ENCODE measurements at places on chromosomes 3 and 15. TPM values are rescaled to one million over a fixed set of nuclear protein-coding genes. Genes with fewer than 3 reads are reported as not detected.
A peak's percentile ranks its signal among the peaks of the same experiment; 100 is the strongest.

GRCh38 chr3:8914491-8914890 lies 48.8 kb downstream of the RAD18 start:
- peaks cover under 1% of the 10 kb centered on the region for H3K36me3 ChIP-seq
- DNase-seq = no peak
- no peak overlapping the region for H3K27ac ChIP-seq
- H3K27me3 ChIP-seq = no peaks in the 10 kb centered on the region

Gene ERC2
- 0.35 TPM for total RNA-seq

Gene GOLGA8T
- 0.19 TPM for total RNA-seq

DNA sequence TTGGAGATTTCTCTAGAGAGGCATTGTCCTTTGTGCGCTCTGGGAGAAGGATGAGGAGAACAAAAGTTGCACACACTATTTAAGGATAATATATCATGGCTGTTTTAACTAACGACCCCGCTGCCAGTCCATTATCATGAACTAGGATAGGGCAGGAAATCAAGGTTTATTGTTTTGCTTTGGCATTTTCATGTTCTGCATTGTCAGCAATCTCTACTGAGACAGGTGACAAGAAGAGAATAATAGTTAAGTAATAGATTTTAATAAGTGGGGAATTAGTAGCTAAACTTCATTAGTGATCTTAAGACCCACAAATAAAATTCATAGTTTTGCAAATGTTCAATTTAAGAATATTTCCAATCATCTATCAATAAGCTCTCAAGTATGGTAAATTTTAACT lies 20.6 kb upstream of the GMNC start:
- no peaks in the 10 kb centered on the region for H3K27me3 ChIP-seq
- H3K4me1 ChIP-seq = no peaks in the 10 kb centered on the region
- no peak for DNase-seq
- H3K27ac ChIP-seq = no peak overlapping the region
- H3K36me3 ChIP-seq = no peaks in the 10 kb centered on the region

Gene C2CD4A
- 1.8 TPM for total RNA-seq

GRCh38 chr3:143339451-143339850 lies 219.9 kb downstream of the CHST2 start:
- H3K36me3 ChIP-seq = no peaks in the 10 kb centered on the region
- H3K27me3 ChIP-seq = no peaks in the 10 kb centered on the region
- H3K4me3 ChIP-seq = no peak overlapping the region
- no peaks in the 10 kb centered on the region for H3K4me1 ChIP-seq
- no peak for DNase-seq
- H3K27ac ChIP-seq = no peak overlapping the region

DNA sequence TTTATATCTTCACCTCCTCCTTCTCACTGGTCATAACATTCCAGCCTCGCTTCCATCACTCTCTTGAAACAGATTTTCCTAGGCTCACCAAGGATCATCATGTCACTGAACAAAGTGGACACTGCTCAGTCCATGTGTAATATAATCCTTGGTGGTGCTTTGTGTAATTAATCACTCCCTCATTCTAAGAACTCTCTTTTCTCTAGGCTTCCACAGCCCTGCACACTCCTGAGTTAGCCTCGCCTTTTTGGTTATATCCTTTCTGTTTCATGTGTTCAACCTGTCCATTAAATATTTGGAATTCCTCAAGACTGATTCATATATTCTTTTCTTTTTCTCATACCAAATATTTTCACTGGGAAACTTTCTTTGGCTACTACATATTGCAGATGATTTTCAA lies 440.8 kb downstream of the PYDC2 start:
- no peak for DNase-seq
- H3K27ac ChIP-seq = no peak overlapping the region
- no peaks in the 10 kb centered on the region for H3K27me3 ChIP-seq
- H3K36me3 ChIP-seq = no peaks in the 10 kb centered on the region
- no peaks in the 10 kb centered on the region for H3K4me1 ChIP-seq

DNA sequence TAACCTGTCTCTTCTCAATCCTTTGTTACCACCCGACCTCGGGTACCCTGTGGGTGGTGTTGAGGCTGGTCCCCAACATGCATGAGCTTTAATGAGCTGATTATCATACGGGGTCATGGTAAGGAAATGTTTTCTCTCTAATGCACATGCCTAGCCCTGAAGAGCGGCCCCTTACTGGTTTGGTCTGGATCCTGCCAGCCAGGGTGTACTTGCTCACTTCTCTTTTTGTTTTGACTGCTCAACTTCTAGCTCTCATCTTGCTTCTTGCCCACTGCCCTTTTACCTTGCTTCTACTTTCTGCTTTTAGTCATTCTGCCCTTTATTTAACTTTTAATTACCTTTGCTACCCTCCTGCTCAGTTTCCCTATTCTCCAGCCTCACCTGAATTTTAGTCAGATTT lies 44.3 kb upstream of the ACAD9 start:
- H3K36me3 ChIP-seq = no peaks in the 10 kb centered on the region
- H3K4me3 ChIP-seq = no peak overlapping the region
- H3K27me3 ChIP-seq = no peaks in the 10 kb centered on the region
- DNase-seq = no peak
- H3K4me1 ChIP-seq = no peaks in the 10 kb centered on the region

- no peaks in the 10 kb centered on the region for H3K36me3 ChIP-seq
- no peak for DNase-seq
- no peaks in the 10 kb centered on the region for H3K27me3 ChIP-seq
- H3K4me3 ChIP-seq = no peak overlapping the region
These were observed 2.6 kb downstream of the CILP start for GRCh38 chr15:65208647-65209046.

Gene HCN4
- total RNA-seq = not detected

Gene UCN2
- not detected for total RNA-seq

DNA sequence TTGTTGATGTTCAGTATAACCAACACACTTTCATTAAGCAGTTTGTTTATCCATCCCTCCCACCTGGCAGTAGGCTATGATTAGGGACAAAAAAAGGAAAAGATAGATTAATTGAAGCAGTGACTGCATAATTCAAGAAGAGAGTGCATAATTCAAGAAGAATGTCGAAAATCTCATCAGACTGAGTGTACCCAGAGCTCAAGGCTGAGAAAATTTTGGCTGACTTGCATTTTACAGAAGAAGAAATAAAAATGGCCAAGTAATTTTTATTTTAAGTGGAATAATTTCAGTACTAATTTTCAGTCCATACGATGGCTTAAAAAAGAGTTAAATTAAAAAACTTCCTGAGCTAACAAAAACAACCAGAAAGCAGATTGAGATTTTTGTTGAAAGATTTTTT lies 145.4 kb upstream of the LRRFIP2 start:
- peaks cover 25% of the 10 kb centered on the region for H3K36me3 ChIP-seq
- no peak overlapping the region for H3K27ac ChIP-seq
- H3K4me3 ChIP-seq = no peak overlapping the region
- no peaks in the 10 kb centered on the region for H3K27me3 ChIP-seq
- H3K4me1 ChIP-seq = peaks cover 34% of the 10 kb centered on the region

- no peak overlapping the region for H3K27ac ChIP-seq
- H3K4me3 ChIP-seq = no peak overlapping the region
- no peaks in the 10 kb centered on the region for H3K4me1 ChIP-seq
- DNase-seq = no peak
These were observed 13.9 kb downstream of the CRYBG3 start for GRCh38 chr3:97835761-97836160.

DNA sequence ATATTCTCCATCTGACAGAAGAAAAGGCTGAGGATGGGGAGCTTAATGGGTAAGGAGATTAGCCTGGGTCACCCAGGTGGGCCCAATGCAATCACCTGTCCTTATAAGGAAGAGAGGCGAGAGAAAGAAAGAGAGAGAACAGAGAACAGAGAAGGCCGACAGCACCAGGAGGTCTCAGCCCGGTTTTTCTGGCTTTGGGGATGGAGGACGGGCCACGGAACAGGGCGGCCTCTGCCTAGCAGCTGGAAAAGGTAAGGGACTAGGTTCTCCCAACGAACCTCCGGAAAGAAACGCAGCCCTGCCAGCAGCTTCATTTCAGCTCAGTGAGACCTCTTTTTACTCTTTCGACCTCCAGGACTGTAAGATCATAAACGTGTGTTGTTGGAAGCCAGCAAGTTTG lies 196.0 kb upstream of the LYSMD4 start:
- H3K36me3 ChIP-seq = no peaks in the 10 kb centered on the region
- H3K27me3 ChIP-seq = peaks cover 15% of the 10 kb centered on the region
- DNase-seq = no peak
- H3K27ac ChIP-seq = no peak overlapping the region
- H3K4me3 ChIP-seq = peak overlapping the region; percentile 86

Gene SMCO1
- total RNA-seq = not detected

Gene ALDH1A2
- total RNA-seq = 2.6 TPM

GRCh38 chr15:81256916-81257315 lies 60.2 kb downstream of the IL16 start:
- H3K27ac ChIP-seq = no peak overlapping the region
- DNase-seq = no peak
- H3K4me1 ChIP-seq = peaks cover 9% of the 10 kb centered on the region
- no peak overlapping the region for H3K4me3 ChIP-seq

Gene SENP7
- total RNA-seq = 27.1 TPM

Gene GP9
- total RNA-seq = not detected

DNA sequence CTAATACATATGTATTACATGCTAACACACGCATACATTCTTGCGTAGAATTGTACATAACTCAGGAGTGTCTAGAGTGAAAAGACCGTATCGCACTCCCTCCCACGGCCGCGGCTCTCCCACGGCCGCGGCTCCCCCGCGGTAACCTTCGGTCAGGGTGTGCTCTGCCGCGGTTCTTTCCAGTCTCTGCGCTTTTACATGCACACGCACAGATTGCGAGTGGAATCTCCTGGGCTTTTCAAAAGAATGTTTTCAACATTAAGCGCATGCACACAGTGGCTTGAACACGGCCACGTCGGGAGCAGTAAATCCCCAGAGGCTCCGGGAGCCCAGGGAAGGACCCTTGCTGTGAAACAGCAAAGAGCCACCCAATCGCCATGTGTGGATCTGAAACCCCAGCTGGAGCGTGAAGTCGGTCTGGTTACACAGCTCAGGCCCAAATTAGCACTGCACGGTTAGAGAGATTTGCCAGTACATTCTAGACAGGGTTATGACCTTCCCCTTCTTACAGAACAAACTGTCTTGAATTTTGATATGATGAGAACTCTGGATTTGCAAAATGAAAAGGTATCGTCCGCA lies 805 bp upstream of the RGMA start:
- peaks cover 7% of the 10 kb centered on the region for H3K4me1 ChIP-seq
- H3K27ac ChIP-seq = no peak overlapping the region
- peaks cover 2% of the 10 kb centered on the region for H3K36me3 ChIP-seq
- H3K4me3 ChIP-seq = peak overlapping the region; percentile 65
- no peak for DNase-seq

DNA sequence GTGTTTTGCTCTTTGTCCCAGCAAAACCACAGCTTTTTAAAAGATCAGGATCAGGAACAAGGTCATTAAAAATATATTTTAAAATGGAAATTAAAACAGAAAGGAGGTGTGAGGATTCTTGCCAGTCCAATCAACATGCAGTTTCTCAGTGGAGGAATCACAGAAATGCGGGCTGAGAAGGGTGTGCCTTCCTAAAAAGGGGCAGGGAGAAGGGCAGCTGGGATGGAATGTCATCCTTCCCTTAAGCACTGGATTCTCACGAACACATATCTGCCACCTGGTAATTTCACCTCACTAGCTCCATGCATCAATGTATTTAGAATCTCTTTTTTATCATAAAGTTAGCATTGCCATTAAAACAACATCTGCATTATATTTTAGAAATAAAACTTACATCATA lies 21.4 kb downstream of the ABI3BP start:
- no peak overlapping the region for H3K27ac ChIP-seq
- no peaks in the 10 kb centered on the region for H3K4me1 ChIP-seq
- no peaks in the 10 kb centered on the region for H3K36me3 ChIP-seq
- no peaks in the 10 kb centered on the region for H3K27me3 ChIP-seq
- no peak overlapping the region for H3K4me3 ChIP-seq

Gene CDCP1
- total RNA-seq = 2.8 TPM

DNA sequence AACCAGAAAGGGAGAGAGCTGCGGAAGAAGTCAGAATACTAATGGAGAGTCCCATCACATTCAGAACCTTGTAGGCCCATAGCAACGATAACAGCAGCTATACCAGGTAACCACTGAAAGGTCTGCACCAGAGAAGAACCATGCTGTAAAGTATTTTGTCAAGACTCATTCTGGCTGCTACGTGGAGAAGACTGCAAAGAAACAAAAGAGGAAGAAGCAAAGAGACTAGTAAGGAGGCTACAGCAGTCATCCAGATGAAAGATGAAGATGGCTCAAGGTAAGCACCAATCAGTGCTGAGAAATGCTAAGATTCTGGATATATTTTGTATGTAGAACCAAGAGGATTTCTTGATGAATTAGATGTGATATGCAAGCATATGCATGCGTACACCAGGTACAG lies 39.6 kb downstream of the ACAP2 start:
- H3K36me3 ChIP-seq = peaks cover 2% of the 10 kb centered on the region
- no peak overlapping the region for H3K27ac ChIP-seq
- no peak overlapping the region for H3K4me3 ChIP-seq

Gene PRSS50
- 0.09 TPM for total RNA-seq

DNA sequence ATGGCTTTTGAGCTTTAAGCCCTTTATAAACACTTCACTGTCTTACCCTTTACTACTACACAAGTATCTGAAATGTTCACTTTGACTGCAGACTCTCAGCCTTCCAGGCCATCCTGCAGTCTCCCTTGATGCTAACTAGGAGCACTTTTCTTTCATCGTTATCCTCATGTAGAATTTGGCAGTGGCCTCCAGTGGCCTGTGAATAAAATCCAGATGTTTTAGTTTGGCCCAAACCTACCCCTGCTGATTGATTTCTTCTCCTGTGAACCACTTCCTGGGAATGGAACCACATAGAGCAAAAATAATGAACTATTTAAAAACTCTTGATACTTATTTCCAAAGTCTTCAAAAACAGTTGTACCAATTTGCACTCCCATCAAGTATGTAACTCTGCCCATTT lies 271.9 kb downstream of the FEZF2 start:
- no peaks in the 10 kb centered on the region for H3K27me3 ChIP-seq
- H3K27ac ChIP-seq = no peak overlapping the region
- no peak overlapping the region for H3K4me3 ChIP-seq
- no peaks in the 10 kb centered on the region for H3K4me1 ChIP-seq

- peaks cover 19% of the 10 kb centered on the region for H3K36me3 ChIP-seq
- no peak overlapping the region for H3K27ac ChIP-seq
- no peak overlapping the region for H3K4me3 ChIP-seq
These were observed 55.2 kb downstream of the HMG20A start for GRCh38 chr15:77475898-77476297.

Gene CCDC54
- not detected for total RNA-seq

Measured in activated T-cell treated with anti-CD3 and anti-CD28 coated beads, Interleukin-2, amount 50 U/mL, for 72 hours (primary cell).